ENCODE measurements at places on chromosomes 11 and 22. TPM values are rescaled to one million over a fixed set of nuclear protein-coding genes. Genes with fewer than 3 reads are reported as not detected.

Gene TAF10
- 106 TPM for total RNA-seq

Gene A4GALT
- total RNA-seq, result 0.19 TPM

Gene RHBDD3
- total RNA-seq, result 36.8 TPM

Gene CCDC86
- 85.7 TPM for total RNA-seq

Gene FKBP2
- 45.2 TPM for total RNA-seq

- ATAC-seq, result peak; percentile 15
Observed at GRCh38 chr11:123063826-123064657, 2.1 kb upstream of the HSPA8 start.

DNA sequence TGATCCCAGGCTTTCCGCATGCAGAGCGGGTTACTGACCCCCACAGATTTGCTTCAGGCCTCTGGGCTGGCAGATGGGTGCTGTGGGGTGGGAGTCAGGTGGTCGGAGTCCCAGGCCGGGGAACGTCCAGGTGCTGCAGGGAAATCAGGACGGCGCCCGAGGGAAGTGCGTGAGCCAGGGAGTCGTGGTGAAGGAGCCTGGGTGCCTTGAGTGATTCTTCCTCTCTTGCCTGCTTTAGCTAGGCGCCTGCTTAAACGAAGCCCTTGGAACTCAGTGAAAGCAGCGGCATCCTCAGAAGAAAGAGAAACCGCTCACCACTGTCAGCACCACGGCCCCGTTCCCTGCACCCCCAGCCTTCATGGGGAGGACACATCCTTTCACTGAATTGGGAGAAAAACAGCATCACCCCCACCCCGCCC lies 455.6 kb downstream of the BRD1 start:
- no peak for ATAC-seq

DNA sequence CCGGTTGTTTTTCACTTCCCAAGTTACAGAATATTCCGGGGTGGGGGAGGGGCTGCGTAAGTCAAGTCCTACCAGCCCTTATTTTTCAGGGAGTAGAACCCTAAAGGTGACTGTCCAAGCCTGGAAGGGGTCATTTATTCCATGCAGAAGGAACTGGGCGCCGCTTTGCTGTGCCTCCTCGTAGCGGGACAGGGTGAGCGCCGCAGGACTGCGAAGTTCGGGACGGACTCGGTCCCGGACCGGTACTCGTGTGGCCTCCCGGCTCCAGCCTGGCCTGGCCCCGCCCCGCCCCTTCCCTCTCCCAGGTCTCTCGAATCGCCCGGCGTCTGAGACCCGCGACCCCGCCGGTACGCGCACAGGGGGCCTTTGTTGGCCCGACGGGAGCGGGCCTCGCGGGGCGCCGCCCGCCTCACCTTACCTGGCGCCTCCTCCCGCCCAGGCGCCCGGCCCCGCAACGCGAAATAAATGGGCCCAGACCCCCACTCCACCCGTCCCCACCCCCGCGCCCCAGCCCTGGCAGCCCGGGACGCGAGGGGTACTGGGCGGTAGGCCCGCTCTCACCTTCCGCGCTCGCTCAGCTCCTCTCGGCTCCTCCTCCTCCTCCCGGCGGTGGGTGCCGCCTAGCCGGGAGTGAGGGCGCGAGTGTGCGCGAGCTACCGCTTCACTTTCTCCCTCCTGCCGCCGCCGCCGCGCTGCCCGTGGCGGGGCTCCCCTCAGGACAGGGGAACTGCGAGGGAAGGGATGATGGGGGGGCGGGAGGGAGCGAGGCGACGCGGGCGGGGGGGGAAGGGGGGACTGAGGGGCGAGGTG lies 698 bp downstream of the PAK1 start:
- peak; percentile 79 for ATAC-seq

DNA sequence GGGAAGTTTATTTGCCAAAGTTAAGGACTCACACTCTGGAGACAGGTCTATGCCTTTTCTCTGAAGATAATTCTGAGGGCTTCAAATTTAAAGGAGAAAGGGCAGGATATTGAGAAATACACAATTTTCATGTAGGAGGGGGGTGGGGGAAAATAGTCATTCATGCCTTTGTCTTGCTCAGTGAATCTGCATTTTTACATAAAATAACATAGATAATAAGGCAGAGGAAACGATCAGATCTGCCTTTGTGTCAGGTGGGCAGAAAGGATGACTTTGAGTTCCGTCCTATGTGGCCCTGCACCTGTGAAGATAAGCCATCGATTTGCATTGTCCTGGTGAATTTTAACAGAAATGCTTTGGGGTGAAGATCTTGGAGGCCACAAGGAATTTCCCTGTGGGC lies 76.8 kb downstream of the SC5D start:
- ATAC-seq, result no peak

GRCh38 chr22:18096823-18097222 lies 13.8 kb upstream of the TUBA8 start:
- peak; percentile 81 for ATAC-seq

GRCh38 chr11:35785287-35786167 lies 123.0 kb downstream of the TRIM44 start:
- ATAC-seq, result peak; percentile 73

GRCh38 chr11:114183044-114183511 lies 113.1 kb upstream of the NNMT start:
- ATAC-seq, result peak; percentile 89

GRCh38 chr11:70225681-70226177 lies 22.6 kb downstream of the FADD start:
- no peak for ATAC-seq

All from activated T-helper 17 cell treated with anti-CD3 and anti-CD28 coated beads, Interleukin-2, amount 50 U/mL, for 72 hours (primary cell).